ENCODE measurements at places on chromosomes 5 and 9.

DNA sequence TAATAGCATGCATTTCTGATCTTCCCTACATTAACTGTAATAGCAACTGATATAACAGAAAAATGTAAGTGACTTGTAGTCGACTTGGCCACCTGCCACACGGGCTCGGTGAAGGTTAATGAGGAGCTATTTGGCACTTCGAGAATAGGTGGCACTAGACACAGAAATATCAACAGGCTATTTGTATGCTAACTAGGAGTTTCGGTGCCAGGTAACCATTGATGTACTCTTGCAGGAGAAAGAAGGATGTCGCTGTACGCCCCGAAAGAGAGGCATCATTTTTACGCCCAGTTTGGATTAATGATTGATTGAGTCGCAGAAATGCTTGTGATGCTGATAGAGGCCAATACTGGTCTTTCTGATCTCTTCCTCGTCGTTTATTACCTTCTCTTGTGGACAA is 516 bp upstream of the DMRT2 start:
- H3K27ac ChIP-seq = peak overlapping the region; percentile 56
- DNase-seq = no peak
- peaks cover 17% of the 10 kb centered on the region for H3K36me3 ChIP-seq
- peaks cover 44% of the 10 kb centered on the region for H3K4me1 ChIP-seq
- peak overlapping the region; percentile 44 for H3K4me3 ChIP-seq

DNA sequence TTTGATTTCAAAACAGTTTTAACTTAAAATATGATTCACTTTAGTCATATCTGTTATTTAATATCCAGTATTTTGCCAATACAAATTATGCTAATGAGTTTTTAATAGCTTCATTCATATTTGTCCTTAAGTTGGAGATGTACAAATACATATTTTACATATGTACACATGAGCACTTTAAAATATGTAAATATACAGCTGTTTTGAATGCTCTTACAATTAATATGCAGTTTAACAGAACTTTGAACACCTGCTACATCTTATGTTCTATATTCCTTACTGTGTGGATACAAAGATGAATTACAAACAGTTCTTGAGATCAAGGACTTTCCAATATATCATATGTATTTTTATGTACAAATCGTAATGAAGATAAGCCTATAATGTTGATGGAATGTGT is 74.0 kb downstream of the CHSY3 start:
- no peak for DNase-seq
- no peaks in the 10 kb centered on the region for H3K4me1 ChIP-seq
- H3K4me3 ChIP-seq = no peak overlapping the region
- H3K36me3 ChIP-seq = no peaks in the 10 kb centered on the region
- H3K27ac ChIP-seq = no peak overlapping the region
- no peaks in the 10 kb centered on the region for H3K27me3 ChIP-seq

GRCh38 chr5:125125031-125125823 is 378.8 kb upstream of the ZNF608 start:
- no peak overlapping the region for H3K27ac ChIP-seq
- H3K27me3 ChIP-seq = no peaks in the 10 kb centered on the region
- no peak overlapping the region for H3K4me3 ChIP-seq
- no peaks in the 10 kb centered on the region for H3K36me3 ChIP-seq
- DNase-seq = no peak

GRCh38 chr9:99092643-99093491 is 12.0 kb upstream of the TGFBR1 start:
- H3K27ac ChIP-seq = peak overlapping the region; percentile 98
- DNase-seq = peak; percentile 86

DNA sequence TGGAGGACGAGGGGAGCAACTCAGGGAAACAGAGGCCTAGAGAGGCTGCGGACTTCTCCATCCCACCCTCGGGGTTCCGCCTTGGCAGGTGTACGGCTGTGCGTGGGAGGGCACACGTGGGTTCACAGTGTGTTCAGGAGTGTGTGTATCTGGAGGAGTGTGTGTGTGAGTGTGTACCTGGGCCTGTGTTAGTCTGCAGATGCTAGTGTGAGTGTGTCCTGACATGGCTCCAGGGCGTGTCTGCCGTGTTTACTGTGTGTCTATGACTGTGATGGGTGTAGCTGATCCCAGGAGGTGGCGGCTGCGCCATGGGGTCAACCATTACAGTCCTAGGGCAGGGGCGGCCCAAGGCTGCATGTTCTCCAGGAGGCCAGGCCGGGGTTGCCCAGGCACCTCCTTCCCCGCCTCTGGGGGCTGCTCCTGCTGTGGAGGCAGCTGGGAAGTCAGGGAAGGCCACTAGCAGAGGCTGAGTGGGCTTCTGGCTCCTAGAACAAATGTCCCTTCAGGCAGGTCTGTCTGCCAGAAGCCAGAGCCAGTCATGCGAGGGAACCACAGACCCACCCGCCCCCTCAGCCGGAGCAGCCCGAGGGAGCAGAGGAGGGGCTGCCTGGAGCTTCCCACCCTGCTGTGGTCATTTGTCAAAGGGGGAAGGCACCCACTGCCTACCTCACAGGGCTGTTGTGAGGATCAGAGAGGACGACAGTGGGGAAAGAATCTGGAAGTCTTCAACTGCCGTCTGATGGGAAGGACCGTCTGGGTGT is 21.4 kb downstream of the CRB2 start:
- no peaks in the 10 kb centered on the region for H3K36me3 ChIP-seq
- peaks cover 8% of the 10 kb centered on the region for H3K4me1 ChIP-seq
- peaks cover 23% of the 10 kb centered on the region for H3K27me3 ChIP-seq

GRCh38 chr5:76766746-76767145 is 50.8 kb downstream of the F2R start:
- peaks cover 10% of the 10 kb centered on the region for H3K4me1 ChIP-seq
- H3K27ac ChIP-seq = no peak overlapping the region
- no peaks in the 10 kb centered on the region for H3K27me3 ChIP-seq
- peaks cover 9% of the 10 kb centered on the region for H3K36me3 ChIP-seq
- H3K4me3 ChIP-seq = no peak overlapping the region
- DNase-seq = no peak

All from activated CD8-positive, alpha-beta T cell treated with anti-CD3 and anti-CD28 coated beads, Interleukin-2, amount 10 ng/mL, durations not matched to agents 7 days and 5 days (primary cell).